ENCODE measurements at places on chromosomes 5 and 9.
A peak's percentile ranks its signal among the peaks of the same experiment; 100 is the strongest.

DNA sequence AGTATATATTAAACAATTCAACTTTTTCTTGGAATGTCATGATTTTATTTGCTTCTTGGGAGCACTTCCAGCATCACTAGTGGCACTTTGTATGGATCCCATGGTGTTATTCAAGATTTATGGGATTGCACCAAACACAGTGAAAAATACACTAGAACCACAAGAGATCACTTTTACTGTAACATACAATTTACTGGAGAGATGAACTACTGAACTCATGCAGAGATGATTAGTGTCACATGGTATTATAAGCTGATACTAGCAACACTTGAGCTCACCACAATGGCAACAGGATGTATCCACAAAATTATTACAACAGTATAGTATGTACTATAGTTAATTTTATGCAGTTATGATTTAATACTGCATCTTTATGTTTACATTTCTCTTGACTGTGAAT lies 16.3 kb upstream of the SLC36A2 start:
- DNase-seq = no peak

DNA sequence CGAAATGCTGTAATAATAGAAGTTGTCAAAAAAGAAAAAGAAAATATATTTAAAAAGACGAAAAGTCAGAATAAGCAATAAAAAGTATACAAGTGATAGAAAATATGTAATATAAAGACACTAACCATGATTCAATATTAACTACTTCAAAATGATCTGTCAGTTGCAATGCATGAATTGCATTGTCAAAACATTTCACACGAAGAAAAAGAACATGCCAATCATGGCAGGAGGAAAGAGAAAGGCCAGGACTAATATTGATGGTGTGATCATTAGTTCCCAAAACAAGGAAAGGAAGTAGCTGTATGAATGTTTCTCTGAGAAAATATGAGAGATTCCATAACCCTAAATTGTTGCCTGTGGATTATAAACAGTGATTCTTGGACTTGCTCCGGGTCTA lies 7.4 kb upstream of the GRAMD2B start:
- DNase-seq = no peak

DNA sequence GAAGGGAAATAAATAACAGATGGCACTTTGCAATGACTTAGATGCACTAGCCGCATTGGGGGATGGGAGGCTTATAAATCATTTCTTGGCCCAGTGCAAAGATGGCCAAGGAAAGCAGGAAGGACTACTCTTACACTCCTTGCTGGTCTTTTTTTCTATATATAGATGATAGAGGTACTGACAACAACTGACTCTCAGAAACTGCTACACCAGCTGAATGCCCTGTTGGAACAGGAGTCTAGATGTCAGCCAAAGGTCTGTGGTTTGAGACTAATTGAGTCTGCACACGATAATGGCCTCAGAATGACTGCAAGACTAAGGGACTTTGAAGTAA lies 1.7 kb downstream of the CCNG1 start:
- DNase-seq = no peak

DNA sequence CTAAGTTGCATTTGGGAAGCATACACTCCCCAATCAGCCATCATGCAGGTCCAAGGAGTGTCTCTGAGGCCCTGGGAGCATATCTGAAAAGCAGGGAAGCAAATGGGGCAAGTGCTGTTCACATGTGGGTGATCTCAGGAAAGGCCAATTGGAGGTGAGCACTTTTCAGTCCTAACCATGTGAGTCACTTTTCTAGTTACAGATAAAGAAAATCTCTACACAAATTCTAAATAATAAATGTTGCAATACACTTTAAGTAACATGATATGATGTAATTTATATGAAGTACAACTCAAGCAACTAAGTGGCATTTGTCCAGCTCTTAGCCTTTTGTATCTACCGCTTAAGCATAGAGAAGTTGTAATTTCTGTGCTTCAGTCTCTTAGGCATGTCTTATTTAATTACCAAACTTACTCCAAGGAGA lies 18.4 kb downstream of the ADAMTS16 start:
- DNase-seq = no peak

GRCh38 chr5:114327987-114328386 lies 33.9 kb upstream of the KCNN2 start:
- no peak for DNase-seq

DNA sequence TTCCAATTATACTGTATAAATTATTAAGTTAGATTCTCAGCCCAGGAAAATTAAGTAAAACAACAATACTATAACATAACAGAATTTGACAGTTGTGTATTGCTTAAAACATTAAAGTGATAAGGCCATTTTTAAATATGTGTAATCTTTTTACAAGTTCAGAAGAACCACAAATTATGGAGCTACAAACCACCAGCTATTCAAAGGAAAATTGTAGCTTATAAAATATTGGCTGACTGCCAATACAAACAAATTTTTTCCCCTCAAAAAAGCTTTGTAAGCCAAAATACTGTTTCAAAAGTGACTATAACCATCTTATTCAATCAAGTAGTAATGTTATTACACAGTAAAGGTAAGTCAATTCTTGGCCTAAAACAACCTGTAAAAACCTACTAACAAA lies 21.9 kb downstream of the STRBP start:
- DNase-seq = peak; percentile 40

- peak; percentile 47 for DNase-seq
These were observed 942 bp downstream of the PHF2 start for GRCh38 chr9:93577078-93577974.

DNA sequence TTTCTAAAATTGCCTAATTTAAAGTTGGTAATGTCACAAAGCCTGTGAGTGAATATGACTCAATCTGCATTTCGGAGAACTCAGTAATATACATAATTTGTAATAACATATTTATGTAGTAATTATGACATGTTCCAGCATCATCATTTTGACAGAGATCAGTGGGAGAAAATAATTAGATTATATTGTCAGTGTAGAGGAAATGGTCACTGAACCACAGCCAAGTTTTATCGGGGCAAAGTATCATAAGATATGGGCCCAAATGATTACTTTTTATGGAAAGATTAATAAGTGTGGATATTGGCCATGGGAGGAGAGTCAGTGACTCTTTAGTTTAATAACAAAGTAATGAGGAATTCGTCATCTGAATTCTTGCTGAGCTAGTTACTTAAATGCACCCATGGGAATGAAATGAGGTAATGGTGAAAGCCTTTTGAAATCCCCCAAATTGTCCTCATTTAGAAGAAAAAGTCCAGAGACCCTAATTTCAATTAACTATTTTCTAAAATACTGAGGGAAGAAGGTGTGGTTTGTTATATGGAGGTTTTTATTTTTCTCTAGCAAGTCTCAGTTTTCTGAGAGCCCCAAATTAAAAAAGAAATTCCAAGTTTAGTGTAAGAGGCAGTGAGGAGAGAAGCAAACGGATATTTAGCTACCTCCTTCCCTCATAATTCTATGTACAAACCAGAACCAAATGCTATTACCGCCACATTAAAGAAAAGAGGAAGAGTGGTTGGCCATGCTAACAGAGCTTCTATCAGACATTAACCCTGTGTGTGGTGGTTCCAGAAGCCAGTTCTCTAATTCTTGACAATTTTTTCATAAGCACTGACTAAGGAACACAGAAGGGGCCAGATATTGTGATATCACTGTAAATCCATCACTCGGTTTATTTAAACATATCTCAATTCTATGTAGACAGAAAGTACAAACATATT lies 37.7 kb upstream of the MRPS30 start:
- DNase-seq = no peak

DNA sequence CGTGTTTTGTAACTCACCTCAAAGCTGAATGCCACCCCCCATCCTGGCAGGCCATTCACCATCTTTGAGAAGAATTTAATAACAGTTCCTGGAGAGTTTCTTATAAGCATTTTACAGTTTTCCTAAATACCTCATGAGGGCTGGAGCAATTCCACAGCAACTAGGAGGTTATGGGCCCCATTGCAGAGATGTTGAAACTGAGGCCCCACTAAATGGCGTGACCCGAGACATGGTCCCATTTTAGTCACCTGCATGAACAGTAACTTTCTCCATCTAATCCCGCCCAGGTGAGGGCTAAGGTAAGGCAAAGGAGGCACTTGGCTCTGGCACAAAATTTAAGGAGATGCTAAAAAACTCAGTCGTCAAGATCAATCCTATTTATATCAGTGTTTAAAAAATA lies 77.5 kb downstream of the PPARGC1B start:
- DNase-seq = no peak

DNA sequence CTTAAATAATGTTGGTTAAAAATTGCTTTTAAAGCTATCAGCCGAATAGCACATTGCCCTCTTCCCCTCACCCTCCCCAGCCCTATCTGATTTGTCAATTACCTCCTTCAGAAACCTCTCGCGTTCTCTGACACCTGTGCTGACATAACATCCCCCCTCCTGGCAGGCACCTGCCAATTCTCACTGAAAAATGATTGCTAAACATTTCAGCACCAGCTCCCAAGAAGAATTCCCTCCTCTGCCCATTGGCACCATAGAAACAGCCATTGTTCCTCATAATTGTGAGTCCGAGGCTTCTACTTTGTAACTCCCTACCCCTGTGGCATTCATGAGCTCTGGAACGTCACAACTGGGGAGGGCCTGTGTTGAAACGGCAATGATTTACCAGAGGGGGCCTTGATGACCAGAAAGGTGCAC lies 20.2 kb downstream of the CDH6 start:
- DNase-seq = no peak

- no peak for DNase-seq
These were observed 176.1 kb downstream of the TRPM3 start for GRCh38 chr9:70945301-70945700.

- no peak for DNase-seq
These were observed 131.4 kb downstream of the CDH6 start for GRCh38 chr5:31324842-31325241.

DNA sequence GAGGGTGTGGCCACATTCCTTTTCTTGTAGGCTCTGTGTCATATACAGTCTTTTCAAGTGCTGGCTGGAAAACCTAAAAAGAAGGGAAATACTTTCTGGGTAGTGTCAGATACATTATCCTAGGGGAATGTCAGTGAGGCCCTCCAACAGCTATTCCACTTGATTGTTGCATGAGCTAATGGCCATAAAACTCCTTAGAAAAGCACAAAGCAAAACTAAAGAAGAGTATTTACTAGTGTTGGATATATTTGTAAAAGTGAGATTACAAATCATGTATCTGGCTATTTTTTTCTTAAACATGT lies 829 bp downstream of the ANXA1 start:
- DNase-seq = peak; percentile 39

- no peak for DNase-seq
These were observed 106.3 kb upstream of the SNX2 start for GRCh38 chr5:122668552-122668951.

GRCh38 chr5:88142886-88143692 lies 125.6 kb downstream of the TMEM161B start:
- DNase-seq = no peak

DNA sequence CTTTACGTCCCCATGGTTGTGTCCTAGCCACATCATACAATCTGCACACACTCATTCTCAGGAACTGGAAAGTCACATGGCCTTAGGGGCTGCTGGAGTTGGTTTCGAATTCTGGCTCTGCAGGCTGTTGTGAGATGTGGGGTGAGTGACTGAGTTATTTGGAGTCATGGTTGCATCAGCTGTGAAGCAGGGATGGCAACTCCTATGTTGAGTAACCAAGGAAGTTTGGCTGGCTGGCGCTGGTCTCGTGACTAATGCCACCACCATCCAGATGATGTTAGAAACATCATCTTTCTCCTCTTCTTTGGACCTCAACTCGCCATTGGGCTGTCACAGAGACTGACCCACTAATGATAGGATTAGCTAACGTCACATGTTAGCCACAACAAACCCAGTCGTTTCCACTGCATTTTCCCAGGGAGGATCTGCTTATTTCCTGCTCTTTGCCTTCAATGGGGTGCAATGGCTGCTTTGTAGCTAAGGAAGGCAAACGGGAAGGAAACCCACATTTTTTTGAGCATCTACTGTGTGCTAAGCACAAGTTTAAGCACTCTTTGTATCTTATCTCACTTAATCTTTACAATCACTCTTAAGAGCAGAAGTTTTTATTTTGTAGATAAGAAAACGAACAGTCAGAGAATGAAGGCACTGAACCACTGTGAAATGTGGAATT lies 78.1 kb upstream of the UBTD2 start:
- DNase-seq = no peak

GRCh38 chr5:92561411-92561959 lies 1019.5 kb downstream of the NR2F1-AS1 start:
- DNase-seq = no peak

DNA sequence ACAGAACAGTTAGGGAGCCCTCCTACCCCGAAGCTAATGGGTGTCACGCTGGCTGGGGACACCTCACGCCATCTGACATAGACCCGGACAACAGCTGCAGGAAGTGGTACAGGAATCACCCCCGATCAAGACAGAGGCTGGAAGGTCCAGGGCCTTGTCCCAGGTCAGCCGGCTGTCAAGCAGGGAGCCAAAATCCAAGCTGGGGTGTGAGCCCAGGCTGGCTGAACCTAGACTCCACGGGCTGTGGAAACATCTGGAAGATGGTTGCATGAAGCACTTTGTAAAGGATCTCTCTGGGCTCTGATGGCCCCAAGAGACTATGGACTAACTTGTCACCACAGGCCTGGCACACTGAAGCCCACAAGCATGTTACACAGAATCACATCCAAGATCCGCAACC lies 68.9 kb upstream of the STXBP1 start:
- DNase-seq = no peak

- DNase-seq = no peak
These were observed 773.0 kb downstream of the MTRR start for GRCh38 chr5:8641786-8642505.

DNA sequence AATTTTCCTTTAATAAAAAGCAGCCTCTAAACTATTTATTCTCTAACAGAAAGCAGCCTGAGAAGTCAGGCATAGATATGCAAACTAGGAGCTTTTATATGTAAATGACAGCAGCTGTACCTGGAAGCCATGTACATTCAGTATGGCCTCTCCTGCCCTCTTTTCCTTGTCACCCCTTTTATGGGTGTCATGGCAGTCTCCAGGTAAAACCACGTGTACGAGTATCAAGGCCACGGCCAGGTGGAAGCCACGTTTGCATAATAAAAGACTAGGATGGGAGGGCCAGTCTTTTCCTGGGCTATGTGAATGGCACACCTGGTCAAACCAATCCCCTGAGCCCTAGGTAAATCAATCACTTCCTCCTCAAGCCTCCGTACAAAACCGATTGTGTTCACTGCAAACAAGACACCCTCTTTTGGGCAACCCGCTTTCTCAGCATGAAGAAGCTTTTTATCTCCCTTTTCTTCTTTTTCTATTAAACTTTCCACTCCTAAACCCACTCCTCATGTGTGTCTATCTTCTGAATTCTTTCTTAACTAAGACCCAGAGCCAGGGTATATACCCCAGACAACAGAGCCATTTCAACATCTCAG lies 419.5 kb upstream of the CTNND2 start:
- DNase-seq = no peak

Data from dermis microvascular lymphatic vessel endothelial cell (primary cell).